Activated CD4-positive, alpha-beta T cell treated with anti-CD3 and anti-CD28 coated beads for 36 hours (primary cell): ENCODE measurements at places on chromosomes 3 and 15. TPM values are rescaled to one million over a fixed set of nuclear protein-coding genes. Genes with fewer than 3 reads are reported as not detected.

GRCh38 chr3:193207290-193208273 lies 33.4 kb upstream of the PLAAT1 start:
- no peak overlapping the region for H3K27ac ChIP-seq
- no peaks in the 10 kb centered on the region for H3K4me1 ChIP-seq
- no peak for DNase-seq
- peaks cover 1% of the 10 kb centered on the region for H3K27me3 ChIP-seq

DNA sequence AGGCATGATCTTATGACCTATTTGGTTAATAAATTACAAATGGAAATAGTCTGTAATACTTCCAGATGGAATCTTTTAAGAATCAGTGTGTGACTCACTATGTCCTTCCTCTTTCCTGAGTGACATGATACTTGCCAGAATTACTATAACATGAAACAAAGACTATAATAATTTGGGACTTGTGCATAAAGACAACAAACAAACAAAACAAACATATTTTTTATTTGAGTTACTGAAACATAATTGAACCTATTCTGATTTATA lies 1268.1 kb downstream of the OTOL1 start:
- no peaks in the 10 kb centered on the region for H3K27me3 ChIP-seq
- no peak for DNase-seq
- H3K36me3 ChIP-seq = no peaks in the 10 kb centered on the region
- H3K27ac ChIP-seq = no peak overlapping the region
- H3K4me1 ChIP-seq = no peaks in the 10 kb centered on the region

- no peak for DNase-seq
- H3K27ac ChIP-seq = no peak overlapping the region
- no peaks in the 10 kb centered on the region for H3K36me3 ChIP-seq
- no peak overlapping the region for H3K4me3 ChIP-seq
- peaks cover 9% of the 10 kb centered on the region for H3K27me3 ChIP-seq
Measured at GRCh38 chr15:75695634-75696310, 16.9 kb downstream of the CSPG4 start.

DNA sequence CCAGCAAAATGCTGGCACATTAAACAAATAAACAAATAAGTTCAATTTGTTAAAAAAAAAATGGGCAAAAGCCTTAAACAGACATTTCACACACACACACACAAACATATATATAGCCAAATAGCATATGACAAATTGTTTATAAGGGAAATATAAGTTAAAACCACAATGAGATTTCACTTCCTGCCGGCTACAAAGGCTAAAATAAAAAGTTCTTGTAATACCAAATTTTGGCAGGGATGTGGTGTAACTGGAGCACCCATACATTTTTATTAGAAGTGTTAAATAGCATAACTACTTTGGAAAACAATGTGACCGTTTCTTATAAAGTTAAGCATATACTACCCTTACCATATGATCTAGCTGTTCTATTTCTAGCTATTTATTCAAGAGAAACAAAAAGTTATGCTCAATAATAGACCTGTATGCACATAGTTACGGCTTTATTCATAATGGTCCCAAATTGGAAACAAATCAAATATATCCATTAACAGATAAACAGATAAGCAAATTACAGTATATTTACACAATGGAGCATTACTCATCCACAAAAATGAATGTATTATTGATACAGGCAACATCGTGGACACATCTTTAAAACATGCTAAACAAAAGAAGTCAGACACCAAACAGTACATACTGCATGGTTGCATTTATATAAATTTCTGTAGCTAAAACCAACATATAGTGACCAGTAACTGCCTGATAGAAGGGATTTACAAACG lies 93.9 kb downstream of the EOMES start:
- DNase-seq = no peak
- no peaks in the 10 kb centered on the region for H3K36me3 ChIP-seq
- peaks cover 32% of the 10 kb centered on the region for H3K4me1 ChIP-seq
- H3K27me3 ChIP-seq = no peaks in the 10 kb centered on the region

DNA sequence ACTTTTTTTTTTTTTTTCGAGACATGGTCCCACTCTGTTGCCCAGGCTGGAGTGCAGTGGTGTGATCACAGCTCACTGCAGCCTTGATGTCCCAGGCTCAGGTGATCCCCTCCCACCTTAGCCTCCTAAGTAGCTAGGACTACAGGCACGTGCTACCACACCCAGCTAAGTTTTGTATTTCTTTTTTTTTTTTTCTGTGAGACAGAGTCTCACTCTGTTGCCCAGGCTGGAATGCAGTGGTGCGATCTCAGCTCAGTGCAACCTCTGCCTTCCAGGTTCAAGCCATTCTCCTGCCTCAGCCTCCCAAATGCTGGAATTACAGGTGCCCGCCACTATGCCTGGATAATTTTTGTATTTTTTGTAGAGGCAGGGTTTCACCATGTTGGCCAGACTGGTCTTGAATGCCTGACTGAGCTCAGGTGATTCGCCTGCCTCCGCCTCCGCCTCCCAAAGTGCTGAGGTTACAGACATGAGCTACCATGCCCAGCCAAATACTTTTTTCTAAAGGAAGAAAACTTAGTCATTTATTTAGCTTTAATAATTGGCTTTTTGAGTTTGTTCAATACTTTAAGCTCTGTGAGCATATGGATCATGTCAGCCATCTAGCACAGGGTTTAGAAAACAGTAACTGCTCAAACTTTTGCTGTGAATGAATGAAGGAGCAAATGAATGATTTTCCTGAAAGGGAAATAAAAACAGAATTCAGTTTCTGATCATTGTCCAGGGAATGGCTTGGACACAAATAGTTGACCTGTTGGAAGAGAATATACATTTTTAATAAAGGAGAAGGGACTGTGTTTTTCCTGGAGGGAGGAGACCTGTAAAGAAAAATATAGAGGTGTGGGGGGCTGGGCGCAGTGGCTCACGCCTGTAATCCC lies 26.0 kb downstream of the UBE2E1 start:
- no peaks in the 10 kb centered on the region for H3K36me3 ChIP-seq
- no peak overlapping the region for H3K4me3 ChIP-seq
- H3K27ac ChIP-seq = no peak overlapping the region

- H3K27me3 ChIP-seq = no peaks in the 10 kb centered on the region
- H3K4me3 ChIP-seq = no peak overlapping the region
- no peaks in the 10 kb centered on the region for H3K4me1 ChIP-seq
- H3K36me3 ChIP-seq = no peaks in the 10 kb centered on the region
Measured at GRCh38 chr3:123416173-123416572, 32.7 kb downstream of the ADCY5 start.

- H3K36me3 ChIP-seq = no peaks in the 10 kb centered on the region
- peaks cover 39% of the 10 kb centered on the region for H3K27me3 ChIP-seq
- peaks cover 12% of the 10 kb centered on the region for H3K4me1 ChIP-seq
- peak; percentile 8 for DNase-seq
Measured at GRCh38 chr3:8768364-8769087, 887 bp downstream of the OXTR start.

DNA sequence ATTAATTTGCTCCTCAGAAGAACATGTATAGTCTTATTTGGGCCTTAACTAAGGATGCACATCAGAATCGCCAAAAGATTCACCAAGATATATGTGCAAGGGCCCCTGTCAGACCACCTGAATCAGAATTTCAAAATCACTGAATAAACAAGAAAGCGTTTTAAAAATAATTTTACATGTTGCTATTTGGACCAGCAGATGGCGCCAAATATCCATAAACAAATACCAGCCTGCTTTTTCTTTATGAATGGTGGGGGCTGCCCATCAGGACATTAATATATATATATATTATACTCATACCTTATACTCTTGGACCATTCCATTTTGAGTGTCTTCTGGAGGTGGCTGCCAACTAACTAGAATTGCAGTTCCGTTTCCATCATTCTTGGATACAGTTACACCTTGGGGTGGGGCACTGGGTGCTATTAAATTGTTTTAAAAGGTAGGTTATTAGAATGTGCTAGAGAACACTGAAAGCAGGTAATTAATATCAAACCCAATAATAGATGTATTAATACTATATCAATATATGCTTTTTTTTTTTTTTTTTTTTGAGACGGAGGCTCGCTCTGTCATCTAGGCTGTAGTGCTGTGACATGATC lies 1108.3 kb downstream of the ROBO1 start:
- no peak overlapping the region for H3K27ac ChIP-seq
- no peaks in the 10 kb centered on the region for H3K27me3 ChIP-seq
- peak; percentile 42 for DNase-seq
- H3K4me1 ChIP-seq = no peaks in the 10 kb centered on the region
- H3K36me3 ChIP-seq = no peaks in the 10 kb centered on the region

DNA sequence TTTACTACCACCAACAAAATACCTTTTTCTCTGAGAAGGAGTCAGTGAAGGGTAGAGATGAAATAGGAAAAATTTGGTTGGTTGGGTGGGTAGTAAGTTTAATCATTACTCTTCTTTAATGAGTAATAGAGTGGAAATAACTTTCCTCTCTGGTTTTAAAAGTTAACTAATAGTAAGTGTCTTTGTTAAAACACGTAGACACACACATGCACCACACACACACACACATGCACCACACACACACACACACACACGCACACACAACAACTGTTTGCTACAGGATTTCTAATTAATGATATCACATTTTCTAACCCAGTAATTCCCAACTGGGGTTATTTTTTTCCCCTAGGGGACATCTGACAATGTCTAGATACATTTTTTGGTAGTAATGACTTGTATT lies 84.1 kb downstream of the CHL1 start:
- H3K36me3 ChIP-seq = no peaks in the 10 kb centered on the region
- no peaks in the 10 kb centered on the region for H3K4me1 ChIP-seq
- no peak overlapping the region for H3K27ac ChIP-seq
- no peak overlapping the region for H3K4me3 ChIP-seq
- DNase-seq = no peak
- H3K27me3 ChIP-seq = no peaks in the 10 kb centered on the region

DNA sequence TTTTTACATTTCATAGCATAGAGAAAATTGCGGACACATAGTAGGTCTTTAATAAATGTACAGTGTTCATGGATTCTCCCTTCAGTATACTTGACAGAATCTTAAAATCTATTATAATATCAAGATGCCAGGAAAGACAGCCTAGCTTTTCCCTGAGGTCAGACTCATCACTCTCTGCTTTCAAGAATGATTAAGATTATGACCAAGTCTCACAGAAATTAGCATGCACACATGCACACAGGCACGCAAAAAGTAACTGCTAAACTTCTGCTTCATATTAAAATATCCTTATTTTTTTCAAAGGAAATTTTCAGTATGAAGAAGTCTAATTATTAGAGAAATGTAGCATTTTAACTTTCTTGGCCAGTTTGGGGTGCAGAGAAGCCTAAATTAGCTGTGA lies 493.8 kb upstream of the NECTIN3 start:
- H3K4me3 ChIP-seq = no peak overlapping the region
- H3K36me3 ChIP-seq = no peaks in the 10 kb centered on the region
- no peak overlapping the region for H3K27ac ChIP-seq
- no peak for DNase-seq
- H3K4me1 ChIP-seq = no peaks in the 10 kb centered on the region

- DNase-seq = no peak
- no peaks in the 10 kb centered on the region for H3K4me1 ChIP-seq
- no peak overlapping the region for H3K4me3 ChIP-seq
- H3K36me3 ChIP-seq = no peaks in the 10 kb centered on the region
- no peak overlapping the region for H3K27ac ChIP-seq
- H3K27me3 ChIP-seq = no peaks in the 10 kb centered on the region
Measured at GRCh38 chr3:46400000-46400734, 6.7 kb downstream of the CCR5AS start.

DNA sequence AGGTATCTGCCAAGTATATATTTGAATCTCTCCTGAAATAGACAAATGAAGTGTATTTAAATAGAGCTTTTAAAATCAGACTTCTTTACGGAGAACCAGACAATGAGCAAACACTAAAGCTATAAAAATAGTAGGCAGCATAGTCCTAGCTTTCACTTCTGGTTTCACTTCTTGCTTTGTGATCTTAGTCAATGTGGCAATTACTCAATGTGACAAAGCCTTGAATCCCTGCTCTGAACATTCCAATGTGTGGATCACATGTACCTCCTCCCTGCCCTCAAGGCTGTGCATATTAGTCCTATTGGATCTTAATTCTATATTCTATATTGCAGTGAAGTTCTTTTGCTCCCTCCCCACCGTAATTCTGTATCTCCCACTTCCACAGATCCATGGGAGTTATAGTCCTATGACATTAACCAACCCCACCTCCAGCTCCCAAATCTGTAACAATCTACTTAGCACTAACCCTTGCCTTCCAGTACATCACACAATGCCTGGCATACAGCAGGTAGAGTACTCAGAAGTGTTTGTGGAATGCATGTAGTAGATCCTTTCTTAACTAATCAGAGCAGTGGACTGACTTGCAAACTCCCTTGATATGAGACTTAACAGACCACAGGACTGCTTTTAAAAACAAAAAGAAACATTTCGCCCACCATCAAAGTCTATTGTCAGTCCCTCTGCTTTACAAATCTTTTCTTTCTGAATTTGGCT lies 24.3 kb upstream of the CP start:
- DNase-seq = no peak
- peaks cover 21% of the 10 kb centered on the region for H3K4me1 ChIP-seq
- H3K27ac ChIP-seq = no peak overlapping the region
- H3K36me3 ChIP-seq = no peaks in the 10 kb centered on the region
- H3K27me3 ChIP-seq = peaks cover 4% of the 10 kb centered on the region

DNA sequence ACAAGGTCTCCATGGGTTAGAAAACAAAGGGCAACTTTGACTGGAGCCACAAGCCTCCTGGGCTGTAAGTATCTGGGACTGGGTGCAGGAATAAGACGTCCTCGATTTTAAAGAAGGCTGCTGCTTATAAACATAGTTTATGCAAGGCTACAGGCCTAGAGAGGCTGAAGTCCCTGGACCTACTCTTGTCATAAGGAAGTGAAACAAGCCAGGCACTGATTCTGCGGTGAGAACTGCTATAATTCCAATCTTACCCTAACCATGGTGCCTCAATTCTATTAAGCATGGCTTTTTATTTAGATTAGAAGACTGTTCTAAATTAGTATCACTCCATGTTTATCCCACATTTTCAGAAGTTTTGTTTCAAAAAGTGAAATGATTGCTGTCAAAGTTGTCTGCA lies 777.6 kb downstream of the PLOD2 start:
- H3K27me3 ChIP-seq = no peaks in the 10 kb centered on the region
- no peak overlapping the region for H3K27ac ChIP-seq
- H3K4me1 ChIP-seq = no peaks in the 10 kb centered on the region

GRCh38 chr15:68205954-68206539 lies 915 bp upstream of the CALML4 start:
- no peak overlapping the region for H3K4me3 ChIP-seq
- no peaks in the 10 kb centered on the region for H3K27me3 ChIP-seq
- peaks cover 24% of the 10 kb centered on the region for H3K4me1 ChIP-seq

VEPH1 gene
- not detected for total RNA-seq

CTXND1 gene
- not detected for total RNA-seq

GMNC gene
- not detected for total RNA-seq

LRTM1 gene
- not detected for total RNA-seq

RFT1 gene
- total RNA-seq = 39.8 TPM

GJD2 gene
- total RNA-seq = not detected

GRK7 gene
- not detected for total RNA-seq

INKA1 gene
- total RNA-seq = 0.70 TPM
